GM10248 (cell line): ENCODE measurements at places on chromosomes 5 and 9.

- no peak for DNase-seq
Observed at GRCh38 chr9:114321759-114322158, 1.1 kb upstream of the ORM1 start.

DNA sequence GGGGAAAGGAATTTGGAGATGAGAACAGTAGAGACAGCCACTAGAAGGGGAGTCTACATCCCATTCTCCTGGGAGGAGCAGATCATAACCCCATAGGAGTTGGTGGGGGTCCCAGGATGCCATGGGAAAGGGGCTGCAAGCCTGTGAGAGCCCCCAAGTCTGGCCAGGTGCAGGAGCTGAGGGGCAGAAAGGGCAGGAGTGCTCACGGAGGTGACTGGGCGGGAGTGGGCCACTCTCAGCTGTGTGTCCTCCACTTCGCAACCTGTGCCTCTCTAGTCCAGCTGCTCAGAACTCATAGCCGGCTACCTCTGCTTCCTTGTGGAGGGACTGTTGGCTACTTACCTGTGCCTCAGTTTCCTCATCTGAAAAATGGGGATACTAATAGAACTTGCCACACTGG, 263.9 kb downstream of the FSTL4 start:
- DNase-seq: no peak

DNA sequence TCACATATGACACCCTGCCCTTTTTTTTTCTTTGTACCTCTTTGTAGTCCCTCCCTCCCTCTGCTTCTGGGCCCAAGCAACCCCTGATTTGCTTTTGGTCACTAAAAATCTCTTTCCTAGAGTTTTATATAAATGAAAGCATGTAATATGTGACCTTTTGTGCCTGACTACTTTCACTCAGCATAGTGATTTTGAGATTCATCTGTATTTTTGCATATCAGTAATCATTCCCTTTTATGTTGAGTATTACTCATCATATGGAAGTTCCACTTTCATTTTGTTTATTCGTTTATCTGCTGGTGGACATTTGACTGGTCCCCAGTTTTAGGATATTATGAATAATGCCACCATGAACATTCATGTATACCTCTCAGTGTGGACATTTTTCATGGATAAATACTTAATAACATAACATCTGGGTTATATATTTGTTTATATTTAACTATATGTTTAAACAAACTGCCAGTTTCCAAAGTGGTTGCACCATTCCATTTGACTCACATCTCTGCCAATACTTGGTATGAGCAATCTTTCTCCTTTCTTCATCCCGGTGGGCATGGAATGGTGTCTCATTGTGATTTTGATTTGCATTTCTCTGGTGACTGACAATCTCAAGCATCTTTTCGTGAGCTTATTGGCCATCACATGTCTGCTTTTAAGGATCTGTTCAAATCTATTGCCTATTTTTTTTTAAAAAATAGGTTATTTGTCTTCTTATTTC, 115.7 kb upstream of the S1PR3 start:
- no peak for DNase-seq

- DNase-seq: no peak
Observed at GRCh38 chr5:133707629-133708028, 95.3 kb upstream of the FSTL4 start.

DNA sequence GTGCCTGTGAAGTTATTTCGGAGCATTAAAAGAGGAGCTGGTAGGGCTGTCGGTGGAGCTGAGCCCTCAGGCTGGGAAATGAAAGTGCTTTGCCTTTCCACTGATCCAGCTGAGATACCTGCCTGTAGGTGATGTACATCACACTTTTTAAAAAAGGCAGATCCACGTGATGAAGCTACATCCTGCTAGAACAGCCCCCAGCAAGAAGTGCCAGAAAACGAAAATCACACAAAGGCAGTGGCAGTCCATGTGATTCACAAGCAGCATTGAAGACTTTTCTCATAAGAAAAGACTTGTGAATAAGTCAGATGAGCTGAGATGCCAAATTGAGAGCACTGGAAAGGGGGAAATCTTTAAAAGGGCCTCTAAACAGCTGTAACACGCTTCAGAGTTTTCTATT, 765.1 kb downstream of the PTPRD start:
- DNase-seq: no peak

GRCh38 chr5:60494635-60495034, 205.3 kb downstream of the DEPDC1B start:
- peak; percentile 28 for DNase-seq

DNA sequence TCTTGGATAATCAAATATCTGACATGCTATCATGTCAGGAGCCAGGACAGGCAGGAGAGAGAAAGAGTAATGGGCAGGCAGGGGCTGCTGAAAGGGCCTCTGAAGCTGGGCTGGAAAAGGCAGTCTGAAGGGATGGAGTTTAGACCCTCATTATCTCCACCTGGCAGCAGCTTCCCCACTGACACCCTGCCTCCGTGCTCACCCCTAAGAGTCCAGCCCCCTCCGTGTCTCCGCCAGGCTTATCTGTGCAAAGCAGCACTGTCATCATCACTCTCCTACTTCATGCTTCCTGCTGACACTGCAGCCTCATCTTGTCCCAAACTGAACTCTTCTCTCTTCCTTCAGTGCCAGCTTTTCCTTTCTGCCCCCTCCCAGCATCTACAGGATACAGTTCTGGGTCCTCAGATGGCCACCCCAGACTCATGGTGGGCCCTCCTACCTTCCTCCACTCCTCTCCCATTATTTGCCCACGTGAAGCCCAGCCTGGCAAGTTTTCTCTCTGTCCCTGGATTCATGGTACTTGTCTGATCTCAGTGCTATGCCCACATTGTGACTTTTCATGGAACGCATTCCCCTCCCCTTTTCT, 70.9 kb upstream of the KLF9 start:
- no peak for DNase-seq

- peak; percentile 48 for DNase-seq
Observed at GRCh38 chr9:38690574-38690973, 29.4 kb downstream of the FAM240B start.
